Testis (tissue), 5 donors: ENCODE measurements at places on chromosomes 4 and X.

DNA sequence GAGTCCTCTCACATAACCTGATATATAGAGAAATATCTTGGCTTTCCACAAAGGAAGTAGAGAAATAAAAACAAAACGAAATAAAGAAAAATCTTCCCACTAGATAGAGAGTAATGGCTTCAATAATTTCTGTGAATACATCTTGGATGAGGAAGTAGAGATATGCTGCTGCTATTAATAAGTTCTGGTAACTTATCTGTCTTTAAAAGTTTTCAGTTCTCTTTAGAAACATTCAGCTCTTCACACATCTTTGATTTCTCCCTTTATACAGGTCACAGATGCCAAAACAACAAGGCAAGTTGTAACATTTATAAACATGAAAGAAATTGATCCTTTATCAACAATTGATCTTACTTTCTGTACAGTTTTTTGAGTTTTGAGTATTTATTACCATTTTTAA lies 615.8 kb downstream of the TRAM1L1 start:
- no peaks in the 10 kb centered on the region for H3K4me1 ChIP-seq
- no peaks in the 10 kb centered on the region for H3K36me3 ChIP-seq
- no peaks in the 10 kb centered on the region for H3K27me3 ChIP-seq

DNA sequence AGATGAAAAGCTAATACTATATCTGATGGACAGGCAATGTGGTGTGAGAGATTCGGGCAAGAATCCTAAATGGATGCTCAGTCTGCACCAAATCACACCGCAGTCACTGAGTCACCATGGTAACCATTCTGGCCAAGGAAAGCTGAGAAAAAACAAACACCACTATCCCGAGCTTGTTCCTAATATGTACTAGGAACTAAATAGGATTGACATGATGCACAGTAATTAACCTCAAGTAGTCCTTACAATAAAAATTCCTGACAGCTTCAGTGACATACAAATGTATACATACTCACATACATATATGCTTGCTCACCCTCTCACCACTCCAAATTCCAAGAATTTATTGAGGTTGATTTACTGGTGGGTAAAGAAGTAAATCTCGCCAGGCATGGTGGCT lies 1.1 kb upstream of the RAB40A start:
- H3K4me1 ChIP-seq = no peaks in the 10 kb centered on the region
- no peak overlapping the region for H3K4me3 ChIP-seq
- no peaks in the 10 kb centered on the region for H3K27me3 ChIP-seq
- no peaks in the 10 kb centered on the region for H3K36me3 ChIP-seq
- H3K27ac ChIP-seq = no peak overlapping the region
- DNase-seq = no peak

DNA sequence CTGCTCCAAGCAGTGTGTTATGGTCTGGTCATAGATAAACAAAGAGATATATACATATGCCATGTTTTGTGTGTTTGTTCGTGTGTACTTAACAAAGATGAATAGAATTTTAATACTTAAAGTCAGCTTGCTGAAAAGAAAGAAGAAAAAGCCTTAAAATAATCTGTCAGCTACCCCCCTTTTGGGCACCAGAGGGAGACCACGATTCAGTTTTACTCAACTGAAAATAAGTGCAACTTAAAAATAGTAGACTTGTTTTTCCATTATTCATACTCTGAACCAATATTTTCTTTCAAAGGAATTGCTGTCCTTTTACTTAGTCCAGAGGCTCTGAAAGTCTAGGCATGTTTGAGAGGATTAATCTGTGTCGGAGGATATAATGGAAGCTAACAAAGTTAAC lies 181.7 kb upstream of the AGTR2 start:
- H3K27me3 ChIP-seq = no peaks in the 10 kb centered on the region
- no peak for DNase-seq
- no peak overlapping the region for H3K27ac ChIP-seq
- H3K36me3 ChIP-seq = no peaks in the 10 kb centered on the region
- H3K4me3 ChIP-seq = no peak overlapping the region

- no peaks in the 10 kb centered on the region for H3K27me3 ChIP-seq
- peak; percentile 62 for DNase-seq
- no peak overlapping the region for H3K4me3 ChIP-seq
- H3K27ac ChIP-seq = no peak overlapping the region
- no peaks in the 10 kb centered on the region for H3K4me1 ChIP-seq
Observed at GRCh38 chrX:56802921-56803849, 74.1 kb downstream of the NBDY start.

DNA sequence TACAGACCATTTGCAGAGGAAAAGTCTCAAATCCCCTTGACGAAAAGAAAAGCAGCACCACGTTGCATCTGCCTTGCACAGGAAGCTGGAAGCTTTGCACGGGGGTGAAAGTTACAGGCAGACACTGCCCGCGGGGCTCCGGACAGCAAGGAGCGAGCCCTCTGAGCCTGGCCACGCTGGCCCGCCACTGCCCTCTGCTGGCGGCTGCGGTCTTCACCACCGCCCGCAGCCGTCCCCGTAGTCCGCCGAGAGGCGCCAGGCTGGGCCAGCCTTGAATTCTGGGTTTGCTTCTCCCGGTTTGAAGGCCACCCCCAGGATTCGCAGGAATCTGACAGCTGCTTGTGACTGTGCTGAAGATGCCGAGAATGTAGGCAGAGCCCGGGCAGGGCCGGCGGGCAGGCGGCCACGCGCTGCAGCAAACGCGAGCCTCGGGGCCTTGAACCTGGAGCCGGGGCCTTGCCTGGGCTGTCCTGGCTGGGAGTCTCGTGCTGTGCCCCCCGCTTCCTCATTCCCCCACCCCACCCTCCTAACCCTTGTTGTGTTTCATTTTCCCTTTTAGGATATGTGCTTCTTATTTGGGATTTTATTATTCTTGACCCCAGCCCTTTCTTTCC lies 49.2 kb downstream of the ENPP6 start:
- no peaks in the 10 kb centered on the region for H3K36me3 ChIP-seq
- peaks cover 6% of the 10 kb centered on the region for H3K4me1 ChIP-seq
- no peaks in the 10 kb centered on the region for H3K27me3 ChIP-seq

DNA sequence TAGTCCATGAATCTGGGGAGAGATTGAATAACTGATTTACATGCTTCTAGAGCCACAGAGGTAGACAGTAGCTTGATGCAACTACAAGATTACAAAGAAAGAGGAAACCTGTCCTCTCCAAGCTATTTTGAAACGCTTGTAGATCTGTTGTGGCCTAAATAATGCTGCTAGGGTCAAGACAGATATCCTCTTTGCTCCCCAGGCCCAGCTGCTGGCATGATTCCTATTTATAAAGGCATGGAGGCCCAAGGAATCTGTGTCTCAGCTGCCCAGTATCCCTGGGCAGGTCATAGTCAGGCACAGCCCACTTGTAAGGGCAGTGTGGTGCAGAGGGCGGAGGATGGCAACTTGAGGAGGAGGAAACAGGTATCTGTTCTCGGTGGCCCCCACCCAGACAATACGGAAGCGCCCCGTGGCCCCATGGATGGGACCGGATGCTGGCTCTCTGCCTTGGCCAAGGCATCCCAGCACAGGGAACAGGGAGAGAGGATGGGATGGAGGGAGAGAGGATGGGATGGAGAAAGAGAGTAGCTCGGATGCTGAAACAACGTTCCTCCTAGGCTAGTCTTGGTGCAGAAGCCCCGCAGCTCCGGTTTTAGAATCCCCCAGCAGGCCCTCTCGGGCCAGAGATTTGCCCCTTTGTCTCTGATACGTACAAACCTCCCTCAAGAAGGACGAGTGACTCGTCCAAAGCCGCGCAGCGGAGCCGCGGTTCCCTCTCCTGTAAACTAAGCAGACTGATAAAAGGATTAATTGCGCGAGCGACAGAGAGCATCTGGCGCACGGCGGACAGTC lies 767 bp upstream of the SMIM20 start:
- no peaks in the 10 kb centered on the region for H3K4me1 ChIP-seq
- peak; percentile 30 for DNase-seq
- no peaks in the 10 kb centered on the region for H3K36me3 ChIP-seq
- H3K27me3 ChIP-seq = no peaks in the 10 kb centered on the region

DNA sequence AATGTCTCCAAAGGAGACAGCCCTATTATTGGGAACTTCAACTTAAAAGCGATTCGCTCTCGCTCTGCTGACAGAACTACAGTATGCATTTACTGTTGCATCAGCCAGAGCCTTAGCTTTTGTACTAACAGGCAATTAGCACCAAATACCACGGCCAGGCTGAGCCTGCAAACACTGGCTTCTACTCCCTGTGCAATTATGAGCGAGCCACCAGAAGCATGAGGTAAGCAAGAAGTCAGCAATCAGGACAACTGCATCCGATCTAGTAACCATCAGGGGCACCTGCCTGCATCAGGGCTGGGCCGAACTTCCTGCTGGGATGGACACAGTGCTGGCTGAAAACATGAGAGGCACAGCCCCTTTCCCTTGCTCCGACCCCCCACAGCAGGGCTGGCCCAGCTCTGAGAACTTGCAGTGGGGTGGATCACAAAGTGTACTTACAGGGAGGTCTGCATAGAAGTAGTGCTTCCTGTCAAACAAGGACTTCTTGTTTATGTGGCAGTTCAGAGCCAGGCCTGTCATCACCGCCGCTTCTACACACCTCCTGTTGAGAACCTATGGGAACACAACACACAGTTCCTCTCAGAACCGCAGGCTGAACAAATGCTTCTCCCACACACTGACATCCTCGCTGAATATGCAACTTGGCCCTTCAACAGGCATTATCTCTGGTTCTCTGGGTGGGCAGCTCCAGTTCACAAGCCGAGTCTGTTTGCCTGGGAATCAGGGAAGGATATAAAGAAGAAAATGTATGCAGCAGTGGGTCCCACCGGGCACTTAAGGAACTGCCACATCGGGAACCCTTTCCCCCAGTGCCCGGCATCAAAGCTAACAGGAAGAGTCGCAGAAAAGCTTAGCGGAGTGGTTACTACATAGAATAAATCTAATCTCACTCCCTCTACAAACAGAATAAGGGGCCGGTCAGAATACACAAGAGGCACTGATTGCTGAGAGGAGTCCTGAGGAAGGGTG lies 41.5 kb downstream of the GATB start:
- no peaks in the 10 kb centered on the region for H3K27me3 ChIP-seq
- no peaks in the 10 kb centered on the region for H3K36me3 ChIP-seq
- no peak overlapping the region for H3K4me3 ChIP-seq
- DNase-seq = no peak

GRCh38 chr4:164596318-164596878 lies 157.5 kb upstream of the SMIM31 start:
- H3K4me1 ChIP-seq = no peaks in the 10 kb centered on the region
- DNase-seq = no peak
- no peaks in the 10 kb centered on the region for H3K36me3 ChIP-seq
- H3K27ac ChIP-seq = no peak overlapping the region
- H3K4me3 ChIP-seq = peak overlapping the region; percentile 36

- no peaks in the 10 kb centered on the region for H3K27me3 ChIP-seq
- no peak overlapping the region for H3K4me3 ChIP-seq
- H3K4me1 ChIP-seq = no peaks in the 10 kb centered on the region
- DNase-seq = no peak
Observed at GRCh38 chr4:27088491-27088890, 227.8 kb downstream of the STIM2 start.

DNA sequence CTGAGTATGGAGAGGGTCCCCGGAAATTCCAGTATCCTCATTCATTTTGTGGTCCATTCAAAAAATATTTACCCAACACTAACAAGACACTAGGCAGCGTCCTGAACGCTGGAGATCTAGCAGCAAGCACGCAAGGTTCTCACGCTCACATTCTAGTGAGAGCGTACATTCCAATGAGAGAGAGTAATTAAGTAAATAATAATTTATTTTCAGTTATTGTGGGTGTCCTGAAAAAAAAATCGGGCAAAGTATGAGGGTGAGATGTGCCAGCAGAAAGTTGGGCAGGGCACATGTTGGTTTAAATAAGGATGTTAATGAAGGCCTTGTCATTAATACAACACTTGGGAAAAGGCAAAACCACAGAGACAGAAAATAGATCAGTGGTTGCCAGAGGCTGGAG lies 4.0 kb upstream of the TMEM156 start:
- H3K27me3 ChIP-seq = no peaks in the 10 kb centered on the region
- no peaks in the 10 kb centered on the region for H3K36me3 ChIP-seq
- H3K4me1 ChIP-seq = no peaks in the 10 kb centered on the region

DNA sequence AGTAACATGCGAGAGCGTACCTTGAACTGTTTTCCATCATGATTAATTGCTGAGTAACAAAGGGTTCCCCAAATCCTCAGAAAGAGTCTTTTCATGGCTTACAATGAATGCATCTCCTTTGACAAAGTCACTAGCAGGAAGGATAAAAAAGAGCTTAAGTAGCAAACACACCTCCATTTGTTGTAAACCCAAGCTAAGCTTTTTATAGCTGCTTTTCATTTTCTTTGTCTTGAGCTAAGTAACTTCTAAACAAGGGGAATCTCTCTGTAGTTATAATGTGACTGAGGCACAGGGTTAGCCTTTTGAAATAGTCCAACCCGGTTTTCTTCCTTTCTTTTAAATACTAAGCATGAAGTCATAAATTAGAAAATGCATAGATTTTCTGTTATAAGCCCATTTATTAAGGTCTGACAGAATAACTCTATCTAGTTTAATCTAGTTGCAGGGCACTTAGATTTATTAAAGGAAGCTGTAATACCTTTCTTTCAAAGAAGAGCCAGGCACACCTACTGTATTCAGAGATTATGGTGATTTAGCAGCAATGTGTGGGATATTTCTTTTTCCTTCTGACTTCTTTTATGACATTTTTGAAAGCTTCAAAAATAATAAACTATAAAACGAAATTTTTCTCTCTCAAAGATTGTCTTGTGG lies 226.9 kb upstream of the SMIM31 start:
- no peak overlapping the region for H3K27ac ChIP-seq
- no peaks in the 10 kb centered on the region for H3K36me3 ChIP-seq
- H3K4me3 ChIP-seq = no peak overlapping the region
- no peak for DNase-seq
- H3K4me1 ChIP-seq = no peaks in the 10 kb centered on the region
- no peaks in the 10 kb centered on the region for H3K27me3 ChIP-seq

DNA sequence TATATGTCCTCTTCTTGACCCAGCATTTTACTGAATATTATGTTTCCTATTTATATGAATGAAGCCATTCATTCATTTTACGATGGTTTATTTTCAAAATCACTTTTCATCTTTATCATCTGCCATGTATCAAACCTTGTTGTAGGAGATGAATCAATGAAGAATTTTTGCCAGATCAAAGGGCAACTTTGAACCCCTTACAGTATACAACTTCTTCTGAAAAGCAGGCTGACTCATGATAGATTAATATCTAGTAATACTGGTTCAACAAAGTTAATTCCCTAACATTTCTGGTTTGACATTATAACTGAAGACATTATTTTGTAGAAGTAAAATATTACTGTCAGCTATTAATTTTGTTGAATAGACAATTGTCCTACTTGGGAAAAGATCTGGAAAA lies 226.0 kb downstream of the RPA4 start:
- DNase-seq = no peak
- H3K27me3 ChIP-seq = no peaks in the 10 kb centered on the region
- no peaks in the 10 kb centered on the region for H3K36me3 ChIP-seq
- H3K4me3 ChIP-seq = no peak overlapping the region

GRCh38 chr4:57154191-57154590 lies 44.0 kb upstream of the IGFBP7 start:
- no peaks in the 10 kb centered on the region for H3K27me3 ChIP-seq
- no peak for DNase-seq
- H3K4me3 ChIP-seq = no peak overlapping the region
- no peak overlapping the region for H3K27ac ChIP-seq

- H3K36me3 ChIP-seq = no peaks in the 10 kb centered on the region
- H3K4me3 ChIP-seq = no peak overlapping the region
- H3K27ac ChIP-seq = no peak overlapping the region
- DNase-seq = no peak
- no peaks in the 10 kb centered on the region for H3K27me3 ChIP-seq
Observed at GRCh38 chr4:180558427-180558826, 1684.8 kb upstream of the TENM3 start.
